Suppressor macrophage treated with lipopolysaccharide for 4 hours (primary cell): ENCODE measurements at places on chromosomes 1 and 21.

- DNase-seq: no peak
Measured at GRCh38 chr1:18602533-18603211, 28.0 kb upstream of the PAX7 start.

GRCh38 chr1:212430955-212431394, 1.7 kb upstream of the NENF start:
- no peak for DNase-seq

GRCh38 chr1:84116558-84116957, 27.5 kb upstream of the PRKACB start:
- no peak for DNase-seq

- DNase-seq: no peak
Measured at GRCh38 chr21:29610779-29611360, 312.1 kb downstream of the BACH1 start.

GRCh38 chr1:55578646-55579045, 363.5 kb upstream of the USP24 start:
- DNase-seq: no peak

- DNase-seq: no peak
Measured at GRCh38 chr1:153651771-153652170, 6.7 kb upstream of the SNAPIN start.

GRCh38 chr1:162928141-162928540, 67.2 kb upstream of the CCDC190 start:
- DNase-seq: no peak

- peak; percentile 63 for DNase-seq
Measured at GRCh38 chr1:86773341-86774288, 69.2 kb downstream of the SH3GLB1 start.

DNA sequence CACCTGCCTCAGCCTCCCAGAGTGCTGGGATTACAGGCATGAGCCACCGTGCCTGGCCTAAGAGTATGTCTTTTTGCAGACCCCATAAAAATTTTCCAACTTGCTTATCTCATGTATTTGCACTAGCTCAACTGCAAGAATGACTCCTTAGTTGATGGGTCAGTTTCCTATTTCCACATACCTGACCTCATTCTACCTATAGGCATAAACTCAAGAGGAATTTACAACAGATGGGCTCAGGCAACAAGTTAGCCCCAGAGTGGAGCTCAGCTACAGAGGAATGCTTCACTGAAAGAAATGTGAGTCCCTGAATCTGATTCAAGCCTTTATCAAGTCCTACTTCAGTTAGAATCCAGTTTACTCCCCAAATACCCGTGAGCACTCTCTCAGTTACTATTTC, 5.3 kb upstream of the SLC37A1 start:
- no peak for DNase-seq

DNA sequence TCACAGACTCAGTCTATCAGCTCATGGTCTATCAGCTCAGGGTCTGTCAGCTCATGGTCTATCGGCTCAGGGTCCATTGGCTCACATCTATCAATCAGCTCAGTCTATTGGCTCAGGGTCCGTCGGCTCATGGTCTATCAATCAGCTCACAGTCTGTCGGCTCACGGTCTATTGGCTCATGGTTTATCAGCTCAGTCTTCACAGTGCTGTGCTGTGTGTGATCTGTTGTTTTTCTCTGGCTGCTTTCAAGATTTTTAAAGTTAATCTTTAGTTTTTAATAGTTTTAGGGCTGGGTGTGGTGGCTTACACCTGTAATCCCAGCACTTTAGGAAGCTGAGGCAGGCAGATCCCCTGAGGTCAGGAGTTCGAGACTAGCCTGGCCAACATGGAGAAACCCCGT, 14.4 kb downstream of the C1orf159 start:
- DNase-seq: no peak

DNA sequence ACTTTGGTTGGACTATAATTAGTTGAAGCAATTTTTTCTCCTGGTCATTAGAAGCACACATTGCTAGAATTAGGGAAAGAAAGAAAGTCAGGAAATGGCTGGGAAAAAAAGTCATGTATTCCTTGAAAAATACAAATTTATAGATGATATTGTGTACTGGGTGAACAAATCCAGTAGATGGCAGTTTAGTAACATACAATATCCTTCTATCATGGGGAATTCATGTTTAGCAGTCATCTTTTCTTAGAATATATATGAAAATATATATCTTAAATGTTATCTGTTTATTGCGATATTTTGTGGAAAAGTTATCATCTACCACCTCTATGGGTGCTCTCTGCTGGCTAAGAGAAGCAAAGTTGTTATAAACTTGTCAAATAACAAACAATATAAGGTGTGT, 13.1 kb upstream of the ZRANB2 start:
- DNase-seq: peak; percentile 18

GRCh38 chr1:47477595-47478080, 39.8 kb downstream of the FOXD2 start:
- DNase-seq: no peak

DNA sequence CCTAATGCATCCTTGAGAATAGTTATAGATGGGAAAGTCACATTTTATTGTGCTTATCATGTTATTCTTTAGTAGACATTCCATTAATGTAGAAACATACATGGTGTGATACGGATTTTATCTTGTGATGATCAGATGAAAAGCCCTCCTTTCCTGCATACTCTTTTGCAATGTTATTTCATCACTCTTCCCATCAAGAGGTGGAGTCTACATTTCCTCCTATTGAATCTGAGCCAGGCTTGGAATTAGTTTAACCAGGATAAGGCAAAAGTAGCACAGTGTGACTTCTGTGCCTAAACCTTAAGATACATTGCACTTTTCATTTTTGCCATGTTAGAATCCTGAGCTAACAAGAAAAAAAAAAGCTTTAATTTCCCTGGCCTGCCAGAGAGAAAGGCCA, 393.7 kb upstream of the ST6GALNAC5 start:
- DNase-seq: no peak

- no peak for DNase-seq
Measured at GRCh38 chr1:22778862-22779520, 68.4 kb downstream of the EPHB2 start.

- DNase-seq: no peak
Measured at GRCh38 chr1:108117237-108117636, 82.9 kb downstream of the SLC25A24 start.

GRCh38 chr21:45636459-45636858, 7.1 kb upstream of the PCBP3 start:
- DNase-seq: no peak

- no peak for DNase-seq
Measured at GRCh38 chr1:234186037-234186688, 187.1 kb upstream of the COA6 start.

DNA sequence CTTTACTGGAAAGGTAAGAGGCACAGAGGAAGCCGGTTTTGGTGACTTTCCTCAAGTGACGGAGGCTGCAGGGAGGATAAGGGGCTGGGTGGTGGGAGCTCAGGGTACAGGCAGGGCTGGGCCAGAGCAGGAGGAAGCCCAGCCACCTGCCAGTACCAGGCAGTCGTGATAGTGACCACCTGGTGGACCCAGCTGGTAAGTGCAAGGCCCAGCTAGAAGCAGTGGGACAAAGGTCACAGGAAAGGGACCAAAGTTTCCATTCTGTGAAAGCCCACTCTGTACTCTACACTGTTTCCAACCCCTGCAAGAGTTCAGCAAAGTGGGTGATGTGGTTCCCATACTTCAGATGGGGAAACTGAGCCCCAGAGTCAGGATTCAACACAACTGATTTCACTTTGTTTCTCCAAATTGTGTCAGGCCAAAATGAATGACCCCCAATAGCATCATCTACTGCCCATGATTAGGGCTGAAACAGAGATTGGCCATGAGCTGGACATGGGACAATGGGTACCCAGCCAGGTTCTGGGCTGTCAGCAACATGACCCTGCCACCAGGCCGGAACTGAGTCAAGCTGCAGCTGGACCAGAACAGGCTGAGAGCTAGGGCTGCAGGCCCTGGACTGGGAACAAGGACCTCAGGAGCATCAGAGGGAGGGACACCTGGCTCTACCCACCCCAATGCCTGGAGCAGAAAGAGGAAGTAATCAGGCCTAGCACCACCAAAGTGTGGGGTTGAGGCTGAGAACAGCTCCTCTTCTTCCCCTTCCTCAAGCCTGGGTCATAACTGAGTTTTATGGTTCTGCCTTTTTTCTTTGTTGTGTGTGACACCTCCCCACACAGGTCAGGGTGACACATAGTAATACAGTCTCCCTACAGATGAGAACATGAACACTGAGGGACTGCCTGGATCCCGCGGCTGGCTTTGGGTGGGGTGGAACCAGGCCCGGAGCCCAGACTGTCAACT, 50.2 kb downstream of the KCNN3 start:
- DNase-seq: peak; percentile 23

DNA sequence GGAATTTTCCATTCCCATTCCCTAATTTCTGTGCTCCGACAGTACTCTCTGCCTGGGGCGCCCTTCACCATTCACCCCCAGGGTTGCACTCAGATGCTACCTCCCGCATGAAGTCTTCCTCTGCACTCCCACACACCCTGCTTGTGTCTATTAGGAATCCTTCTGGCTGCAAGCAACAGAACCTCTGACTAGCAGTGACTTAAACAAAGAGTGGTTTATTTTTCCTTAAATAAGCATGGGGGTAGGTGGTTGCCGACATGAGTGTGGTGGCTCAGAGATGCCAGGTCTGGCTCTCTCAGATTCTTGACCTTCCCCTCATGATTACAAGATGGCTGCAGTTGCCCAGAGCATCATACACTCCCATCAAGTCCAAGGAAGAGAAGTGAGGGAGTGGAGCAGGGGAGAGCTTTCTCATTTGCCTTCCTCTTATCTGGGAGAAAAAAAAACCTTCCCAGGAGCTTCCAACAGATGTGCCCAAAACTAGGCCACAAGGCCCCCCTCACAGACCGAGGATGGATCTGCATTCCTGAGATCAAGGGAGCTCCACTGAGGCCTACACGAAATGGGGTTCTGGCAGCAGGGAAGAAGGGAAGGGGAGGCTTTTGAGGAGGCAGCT, 49.6 kb upstream of the LBR start:
- DNase-seq: no peak

- DNase-seq: no peak
Measured at GRCh38 chr1:235527196-235527814, 23.1 kb upstream of the B3GALNT2 start.

GRCh38 chr1:61504852-61505390, 220.0 kb downstream of the TM2D1 start:
- peak; percentile 19 for DNase-seq

- peak; percentile 63 for DNase-seq
Measured at GRCh38 chr1:1599030-1599934, 653 bp downstream of the FNDC10 start.

- DNase-seq: no peak
Measured at GRCh38 chr1:162984699-162985098, 84.5 kb upstream of the RGS4 start.

- DNase-seq: no peak
Measured at GRCh38 chr1:201317551-201317950, 34.2 kb downstream of the PKP1 start.

GRCh38 chr1:20932437-20932977, 145.4 kb upstream of the HP1BP3 start:
- DNase-seq: no peak

DNA sequence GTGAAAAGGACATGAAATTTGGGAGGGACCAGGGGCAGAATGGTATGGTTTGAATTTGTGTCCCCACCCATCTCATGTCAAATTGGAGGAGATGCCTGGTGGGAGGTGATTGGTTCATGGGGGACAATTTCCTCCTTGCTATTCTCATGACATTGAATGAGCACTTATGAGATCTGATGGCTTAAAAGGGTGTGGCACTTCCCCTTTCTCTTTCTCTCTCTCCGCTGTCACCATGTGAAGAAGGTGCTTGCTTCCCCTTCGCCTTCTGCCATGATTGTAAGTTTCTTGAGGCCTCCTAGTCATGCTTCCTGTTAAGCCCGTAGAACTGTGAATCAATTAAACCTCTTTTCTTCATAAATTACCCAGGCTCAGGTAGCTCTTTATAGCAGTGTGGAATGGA, 7.6 kb upstream of the GBP4 start:
- peak; percentile 45 for DNase-seq

DNA sequence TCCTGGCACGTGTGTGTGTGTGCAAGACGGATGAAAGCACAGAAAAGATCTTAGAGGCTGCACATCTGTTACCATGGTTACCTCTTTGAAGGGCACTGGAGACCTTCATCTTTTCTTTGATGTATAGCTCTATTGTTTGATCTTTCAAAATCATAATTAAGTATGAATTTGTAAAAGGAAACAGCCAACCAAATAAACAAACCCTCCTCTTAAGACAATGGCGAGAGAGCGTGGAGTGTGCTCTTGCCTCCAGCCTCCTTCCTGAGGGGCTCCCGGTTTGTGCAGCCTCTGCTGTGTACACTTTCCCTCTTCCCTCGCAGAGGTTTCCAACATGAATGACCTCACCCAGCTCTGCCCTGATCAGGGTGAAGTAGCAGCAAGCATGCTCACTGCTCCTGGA, 27.9 kb downstream of the CACNA1S start:
- no peak for DNase-seq

GRCh38 chr1:210685295-210685650, 356.6 kb downstream of the HHAT start:
- no peak for DNase-seq

GRCh38 chr1:37513795-37514349, 694 bp downstream of the MEAF6 start:
- peak; percentile 9 for DNase-seq

GRCh38 chr1:156229809-156230472, 12.0 kb upstream of the BGLAP start:
- DNase-seq: no peak

DNA sequence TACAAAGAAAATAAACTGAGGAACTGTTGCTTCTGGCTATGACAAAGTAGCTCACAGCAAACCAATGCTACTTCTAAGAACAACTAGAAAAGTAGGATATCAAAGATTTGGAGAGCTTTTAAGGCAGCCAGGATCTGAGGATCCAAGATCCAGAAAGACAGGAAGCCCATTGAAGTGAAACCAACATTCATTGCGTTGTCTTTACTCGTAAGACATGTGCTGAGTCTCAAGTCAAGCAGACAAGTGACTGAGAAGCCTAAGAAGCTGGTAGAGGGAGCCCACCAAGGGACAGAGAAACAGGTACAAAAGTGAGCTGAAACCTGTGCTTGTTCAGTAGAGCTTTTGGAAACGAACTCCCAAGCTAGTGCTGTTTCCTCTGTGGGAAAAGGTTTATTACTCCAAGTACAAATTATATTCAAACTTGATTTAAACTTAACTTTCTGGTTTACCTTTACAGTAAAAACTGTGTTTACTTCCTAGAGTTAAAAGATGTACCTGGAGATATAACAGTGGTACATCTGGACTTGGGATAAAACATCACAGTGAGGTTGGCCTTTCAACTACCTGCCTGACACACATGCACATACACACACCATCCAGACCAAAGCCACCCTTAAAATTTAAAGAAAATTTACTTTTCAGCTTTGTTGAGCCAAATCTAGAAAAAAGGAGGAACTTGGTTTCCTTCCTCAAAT, 41.2 kb downstream of the NME7 start:
- peak; percentile 3 for DNase-seq

DNA sequence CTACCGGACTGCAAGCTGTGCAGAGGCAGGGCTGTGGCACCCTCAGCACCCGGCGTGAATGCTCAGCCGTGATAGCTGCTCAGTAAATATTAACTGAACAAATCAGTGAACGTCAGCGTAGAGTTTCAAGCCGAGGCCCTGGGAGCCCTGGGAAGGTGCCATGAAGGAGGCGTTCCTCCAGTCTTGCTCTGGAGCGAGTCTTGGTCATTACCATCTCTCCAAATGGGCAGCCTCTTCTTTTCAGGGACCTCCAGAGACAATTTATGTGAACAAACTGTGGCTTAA, 449.2 kb downstream of the CAMTA1 start:
- DNase-seq: no peak
